CD4-positive, alpha-beta T cell treated with Interferon gamma for 1 hour (primary cell): ENCODE measurements at places on chromosomes 7 and 10.

DNA sequence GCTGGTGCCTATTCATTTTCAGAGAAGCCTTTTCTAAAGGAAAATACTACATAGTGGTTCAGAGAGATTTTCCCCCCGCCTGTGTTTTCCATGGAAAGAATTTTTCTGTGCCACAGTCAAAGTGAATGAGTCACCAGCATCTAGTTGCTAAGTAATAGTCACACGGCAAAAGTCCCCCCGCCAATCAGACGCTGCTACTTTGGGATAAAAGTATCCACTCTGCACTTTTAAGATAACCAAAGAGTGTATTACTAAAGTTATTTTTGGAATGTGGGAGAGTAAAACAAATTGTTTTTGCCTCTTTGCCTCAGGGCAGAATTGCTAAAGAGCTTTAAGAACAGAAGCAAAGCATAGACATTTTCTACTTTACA, 23.5 kb downstream of the ABLIM1 start:
- DNase-seq = no peak

- DNase-seq = no peak
Observed at GRCh38 chr7:99843808-99844207, 16.0 kb downstream of the CYP3A43 start.

DNA sequence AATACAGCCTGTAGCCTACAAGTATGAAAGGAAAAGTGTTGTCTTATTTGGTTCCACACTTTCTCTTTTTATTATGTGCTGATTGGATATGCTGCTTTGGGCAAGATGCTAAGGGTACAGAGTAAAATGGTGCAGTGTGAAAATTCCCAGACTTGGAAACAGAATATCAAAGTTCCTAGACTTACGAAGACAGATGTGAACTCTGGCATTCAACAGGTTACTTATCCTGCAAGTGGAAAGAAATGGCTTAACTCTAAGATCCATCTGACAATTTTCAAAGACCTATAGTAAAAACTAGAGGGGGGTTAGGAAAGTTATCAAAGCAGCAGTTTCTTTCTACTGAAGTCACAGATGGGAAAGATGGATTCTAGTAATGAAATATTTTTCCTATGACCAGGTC, 24.1 kb downstream of the CUTC start:
- no peak for DNase-seq

DNA sequence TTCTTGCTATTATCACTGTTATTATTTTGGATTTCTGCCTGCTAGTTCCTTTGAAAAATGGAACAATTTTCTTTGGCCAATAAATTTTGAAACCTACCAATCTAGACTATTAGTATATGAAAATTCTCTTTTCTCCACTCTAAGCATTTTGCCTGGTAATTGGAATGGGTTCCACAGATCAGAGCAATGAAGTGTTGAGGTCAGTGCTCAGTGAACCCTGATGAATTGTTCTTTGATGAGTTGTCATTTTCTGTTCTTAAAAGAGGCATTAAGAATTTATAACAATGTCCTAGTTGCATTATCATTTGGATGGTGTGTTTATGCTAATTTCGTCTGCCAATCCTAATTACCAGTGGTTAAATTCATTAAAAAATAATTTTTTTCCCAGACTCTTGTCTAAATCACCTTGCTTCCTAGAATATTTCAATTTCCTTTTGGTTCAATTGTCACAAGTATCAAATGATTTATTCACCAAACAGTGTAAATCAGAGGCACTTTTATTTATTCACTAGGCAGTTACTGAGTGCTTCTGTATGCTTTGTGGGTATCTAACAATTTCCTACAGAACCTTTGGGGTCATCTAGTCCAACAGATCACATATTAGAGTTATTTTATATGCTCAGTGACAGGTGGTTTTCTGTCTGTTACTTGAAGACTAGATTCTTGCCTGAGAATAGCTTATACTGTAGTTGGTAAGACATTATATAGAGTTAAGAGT, 239.0 kb downstream of the DNAJB9 start:
- DNase-seq = no peak

- DNase-seq = no peak
Observed at GRCh38 chr10:78441694-78442093, 408.0 kb downstream of the RPS24 start.

DNA sequence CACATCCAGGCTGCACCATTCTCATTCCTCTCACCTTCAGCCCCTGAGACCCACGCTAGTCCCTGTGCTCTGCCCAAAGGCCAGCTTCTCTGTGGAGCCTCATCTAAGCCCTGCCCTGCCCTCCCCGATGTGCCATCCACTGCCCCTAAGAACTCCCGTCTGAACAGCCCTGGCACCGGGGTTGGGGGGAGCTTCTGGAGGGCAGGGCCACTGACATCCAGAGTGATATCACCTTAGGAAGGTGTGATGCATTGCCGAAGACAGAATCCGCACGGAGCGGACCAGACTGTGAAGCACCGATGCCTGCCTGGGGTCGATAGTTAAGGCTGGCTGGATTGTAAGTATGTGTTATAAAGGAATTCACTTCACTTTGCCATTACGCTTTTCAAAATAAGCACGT, 511.0 kb downstream of the PTPRN2 start:
- DNase-seq = no peak

- DNase-seq = no peak
Observed at GRCh38 chr7:78184299-78184698, 385.7 kb downstream of the PHTF2 start.

DNA sequence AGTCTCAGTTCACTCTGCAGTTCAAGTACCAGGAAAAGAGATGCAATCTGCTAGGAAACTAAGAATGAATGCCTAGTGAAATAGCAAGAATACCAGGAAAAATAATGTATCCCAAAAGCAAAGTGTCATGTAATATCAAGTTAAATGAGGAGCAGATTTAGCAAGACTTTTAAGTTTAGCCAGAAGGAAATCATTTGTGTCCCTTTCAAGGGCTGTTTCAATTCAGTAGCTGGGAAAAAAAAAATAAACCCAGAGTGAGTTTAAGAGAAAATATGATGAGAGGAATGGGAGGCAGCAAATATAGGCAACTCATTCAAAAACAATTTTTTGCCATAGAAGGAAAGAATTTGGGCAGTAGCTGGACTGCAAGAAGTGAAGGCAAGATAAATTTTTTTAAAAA, 135.8 kb downstream of the DGKB start:
- DNase-seq = no peak

- DNase-seq = no peak
Observed at GRCh38 chr10:133324857-133325260, 11.8 kb downstream of the CALY start.

GRCh38 chr10:22319980-22320558, 830 bp upstream of the BMI1 start:
- no peak for DNase-seq

DNA sequence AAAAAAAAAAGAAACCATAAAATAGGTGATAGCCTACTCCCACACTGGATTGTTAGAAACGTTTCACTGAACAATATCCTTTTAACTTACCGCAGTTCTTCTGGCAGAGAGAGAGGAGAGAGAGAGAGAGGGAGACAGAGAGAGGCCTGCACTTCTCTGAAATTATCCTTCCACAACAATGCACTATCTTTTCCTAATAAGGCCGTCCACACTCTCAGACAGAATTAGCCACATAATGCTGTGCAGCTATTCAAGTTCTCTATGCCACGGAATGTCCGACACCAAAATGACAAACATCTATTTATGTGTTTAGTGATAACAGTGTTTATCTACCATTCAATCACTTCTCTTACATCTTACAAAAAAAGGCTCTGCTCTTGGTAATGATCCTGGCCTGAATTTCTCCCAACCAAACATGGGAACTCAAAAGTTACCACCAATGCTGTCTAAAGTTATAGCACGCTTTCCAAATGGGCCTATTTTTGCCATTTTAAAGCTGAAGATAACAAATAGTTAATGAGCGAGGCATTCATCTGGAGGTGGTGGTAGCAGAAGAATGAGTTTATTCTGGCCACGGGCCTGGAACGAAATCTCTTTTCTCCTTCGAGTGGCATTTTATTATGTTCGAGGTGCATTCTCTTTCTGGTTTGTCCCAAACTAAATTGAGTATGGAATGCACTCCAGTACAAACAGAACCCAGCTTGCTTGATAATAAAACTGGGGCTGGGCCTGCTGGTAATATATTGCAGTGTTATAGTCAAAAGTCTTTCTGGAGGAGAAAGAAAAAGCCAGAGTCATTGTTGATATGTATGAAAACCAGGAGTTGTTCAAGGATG, 160.2 kb upstream of the SVIL start:
- no peak for DNase-seq

GRCh38 chr10:132139526-132139925, 47.2 kb upstream of the DPYSL4 start:
- DNase-seq = no peak

DNA sequence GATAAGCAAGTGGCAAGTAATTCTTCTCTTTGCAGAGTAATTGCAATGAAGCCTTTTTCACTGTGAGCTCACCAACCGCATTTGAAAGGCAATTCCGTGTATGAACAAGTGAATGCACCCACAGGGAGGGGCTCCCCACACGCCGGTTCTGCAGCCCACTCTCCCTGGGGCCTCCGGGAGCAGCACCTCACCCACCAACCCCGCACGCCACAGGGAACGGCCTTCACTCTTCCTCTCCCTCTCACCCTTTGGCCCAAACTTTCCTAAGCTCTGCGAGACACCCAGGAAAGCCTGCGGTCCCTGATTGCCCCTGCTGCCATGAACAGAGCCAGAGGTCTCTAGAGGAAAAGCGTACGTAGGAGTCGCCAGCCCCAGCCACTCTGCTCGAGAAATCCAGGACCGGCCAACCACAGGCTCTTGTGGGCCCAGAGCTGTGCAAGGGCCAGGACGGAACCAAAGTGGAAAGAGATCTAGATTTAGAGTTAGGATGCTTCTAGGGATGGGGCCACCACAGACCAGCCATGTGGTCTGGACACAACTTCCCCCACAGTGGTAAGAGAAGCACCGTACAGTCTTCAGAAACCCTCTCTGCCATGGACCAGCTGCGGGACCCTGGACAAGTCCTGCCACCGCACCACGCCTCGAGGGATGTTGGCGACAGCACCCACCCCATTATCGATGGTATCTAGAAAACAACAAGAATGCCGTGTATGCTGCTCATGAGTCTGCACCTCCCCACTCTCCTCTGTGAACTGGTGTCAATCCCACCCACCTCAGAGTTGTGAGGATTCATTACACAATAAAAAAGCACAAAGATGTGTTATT, 3.6 kb downstream of the WDR86 start:
- DNase-seq = no peak

DNA sequence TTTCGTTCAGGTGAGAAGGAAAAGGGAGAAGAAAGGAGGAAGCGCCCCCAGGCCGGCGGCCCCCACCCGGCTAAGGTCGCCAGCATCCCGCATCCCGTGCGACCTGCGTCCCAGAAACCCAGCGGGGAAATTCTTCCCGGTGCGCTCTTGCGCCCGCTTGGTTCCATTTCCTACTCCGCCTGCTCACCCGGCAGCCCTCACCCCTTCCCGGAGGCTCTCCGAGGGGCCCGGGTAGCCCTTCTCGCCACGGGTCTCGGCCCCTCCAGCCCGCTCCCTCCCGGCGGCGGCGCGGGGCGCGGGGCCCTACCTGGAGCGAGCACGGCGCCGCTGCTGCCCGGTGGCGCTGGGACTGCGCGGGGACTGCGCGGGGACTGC, at the start of gene PRKCQ:
PRKCQ (minus strand) TSS at position 373 of the 375 bp plus-strand sequence. CDS start 65,141 bp downstream, outside the sequence.
- no peak for DNase-seq

GRCh38 chr7:77958436-77958835, 159.9 kb downstream of the PHTF2 start:
- DNase-seq = no peak

GRCh38 chr10:93333278-93333978, 148.7 kb downstream of the MYOF start:
- no peak for DNase-seq

- no peak for DNase-seq
Observed at GRCh38 chr10:17084258-17084657, 45.4 kb downstream of the CUBN start.

DNA sequence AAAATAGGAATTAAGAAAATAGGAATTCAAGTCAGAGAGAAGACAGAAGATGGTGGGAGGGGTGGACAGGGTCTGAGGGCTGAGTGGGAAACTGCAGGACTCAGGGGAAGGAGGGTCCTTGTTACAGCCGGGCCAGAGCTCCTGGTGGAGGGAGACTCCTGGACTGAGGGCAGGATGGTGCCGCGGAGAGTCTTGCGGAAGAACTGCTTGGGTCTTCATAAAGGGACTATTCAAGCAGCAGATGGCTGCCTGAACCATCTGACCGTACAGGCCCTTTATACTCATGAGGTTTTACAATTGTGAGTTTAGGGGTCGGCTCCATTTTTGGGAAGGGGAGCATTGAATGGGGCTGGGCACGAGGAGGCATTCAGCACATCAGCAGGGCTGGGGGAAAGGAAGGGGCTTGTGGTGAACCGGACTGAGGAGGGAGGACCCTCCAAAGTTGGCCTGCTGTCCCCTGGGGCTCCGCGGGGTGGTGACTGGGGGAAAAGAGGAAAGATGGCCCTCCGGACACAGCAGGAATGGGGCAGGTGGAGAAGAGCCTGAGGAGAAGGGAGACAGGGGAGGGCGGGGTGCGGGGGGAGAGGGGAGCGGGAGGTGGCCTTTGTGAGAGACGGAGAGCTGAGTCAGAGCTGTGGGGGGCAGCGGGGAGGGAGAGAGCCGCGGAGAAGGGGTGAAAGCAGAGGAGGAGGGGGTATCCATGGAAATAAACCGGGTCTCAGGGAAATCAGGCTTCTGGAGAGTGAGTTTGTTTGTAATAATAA, 1.5 kb downstream of the FAM131B start:
- DNase-seq = no peak

- no peak for DNase-seq
Observed at GRCh38 chr7:853366-854117, 21.3 kb downstream of the SUN1 start.

- DNase-seq = no peak
Observed at GRCh38 chr10:104777086-104777799, 136.2 kb downstream of the SORCS3 start.

GRCh38 chr10:51073453-51074237, 642 bp upstream of the PRKG1 start:
- no peak for DNase-seq

DNA sequence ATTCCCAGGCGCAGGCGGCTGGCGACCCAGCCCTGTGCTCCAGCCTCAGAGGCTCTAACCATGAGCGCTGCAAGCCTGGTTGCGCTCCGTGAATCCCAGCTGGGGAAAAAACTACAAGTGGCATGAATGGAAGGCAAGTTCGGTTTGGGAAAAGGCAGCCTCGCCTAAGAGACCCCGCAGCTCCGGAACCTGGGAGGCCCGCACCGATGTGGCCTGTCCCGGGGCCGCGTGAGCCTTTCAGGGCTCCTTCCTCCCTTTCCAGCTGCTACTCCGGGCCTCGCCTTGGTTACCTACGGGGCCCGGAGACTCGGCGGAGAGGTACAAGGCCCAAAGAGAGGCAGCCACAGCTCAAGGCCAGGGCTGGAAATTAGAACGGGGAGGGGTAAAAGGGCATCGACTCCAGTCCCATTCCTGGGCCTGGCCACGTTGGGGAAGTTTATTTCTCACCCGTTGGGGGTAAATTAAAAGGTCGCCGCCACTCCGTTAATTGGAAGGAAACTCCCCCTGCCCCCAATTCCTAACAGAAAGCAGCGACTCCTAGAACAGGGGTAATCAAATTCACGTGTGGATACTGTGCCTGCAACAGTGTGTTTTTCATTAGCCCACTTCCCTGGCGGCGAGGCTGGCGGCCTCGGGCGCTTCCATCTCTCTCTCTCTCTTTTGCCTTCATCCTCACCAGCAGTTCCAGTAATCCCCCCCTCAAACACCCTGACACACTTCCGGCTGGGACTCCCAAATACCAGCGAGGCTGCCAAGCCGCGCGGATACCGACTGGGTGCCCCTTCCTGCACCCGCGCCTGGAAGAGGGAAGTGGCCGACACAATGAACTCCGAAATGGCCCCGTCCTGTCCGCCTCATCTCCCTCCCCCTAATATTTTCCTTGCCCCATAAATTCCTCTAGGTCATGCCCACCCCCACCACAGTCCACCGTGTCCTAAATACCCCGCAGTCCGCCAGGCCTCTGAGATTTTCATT, 1.5 kb upstream of the HOXA9 start:
- DNase-seq = no peak
